ENCODE measurements at places on chromosomes 4 and X.

GRCh38 chr4:68361146-68361589 lies 11.3 kb upstream of the YTHDC1 start:
- DNase-seq: no peak

DNA sequence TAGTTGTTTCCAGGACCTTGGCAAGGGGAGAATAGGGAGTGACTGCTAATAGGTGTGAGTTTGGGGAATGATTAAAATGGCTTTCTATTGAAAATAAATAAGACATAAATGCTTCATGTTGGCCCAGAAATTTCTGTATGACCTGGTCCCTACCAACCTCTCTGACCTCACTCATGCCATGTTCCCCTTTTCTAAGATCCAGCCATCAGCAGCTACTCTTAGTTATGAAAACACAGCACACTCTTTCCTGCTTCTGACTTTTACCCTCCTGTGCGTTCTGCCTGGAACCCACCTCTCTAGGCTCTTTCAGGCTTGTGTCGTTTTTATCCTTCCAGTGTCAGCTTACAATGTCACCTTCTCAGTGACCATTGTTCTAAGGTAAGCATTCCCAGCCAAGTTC lies 14.8 kb upstream of the CXCL5 start:
- DNase-seq: no peak

DNA sequence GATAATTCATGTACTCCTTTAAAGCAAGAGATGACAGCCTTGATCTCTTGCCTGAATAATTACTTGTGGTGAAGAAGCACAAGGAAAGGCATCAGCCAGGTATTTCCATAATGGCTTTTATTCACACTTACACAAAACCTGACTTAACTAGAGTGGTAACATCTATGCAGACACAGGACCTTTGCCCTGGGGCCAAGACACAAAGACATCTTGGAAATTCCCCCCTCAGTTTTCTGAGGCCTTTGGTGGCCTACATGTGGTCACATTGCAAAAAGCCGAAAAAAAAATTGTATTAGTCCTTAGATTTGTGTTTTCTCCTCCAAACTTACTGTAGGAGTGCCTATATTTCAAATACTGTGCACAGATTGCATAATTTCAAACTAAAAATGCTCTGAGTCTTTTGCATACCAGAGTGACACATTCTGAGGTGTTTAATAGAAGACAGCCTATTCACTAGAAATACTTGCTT lies 172.4 kb downstream of the PDGFC start:
- DNase-seq: no peak

- no peak for DNase-seq
Measured at GRCh38 chrX:121655276-121655675, 607.9 kb downstream of the GLUD2 start.

- DNase-seq: no peak
Measured at GRCh38 chr4:165343353-165344191, 16.1 kb downstream of the MSMO1 start.

DNA sequence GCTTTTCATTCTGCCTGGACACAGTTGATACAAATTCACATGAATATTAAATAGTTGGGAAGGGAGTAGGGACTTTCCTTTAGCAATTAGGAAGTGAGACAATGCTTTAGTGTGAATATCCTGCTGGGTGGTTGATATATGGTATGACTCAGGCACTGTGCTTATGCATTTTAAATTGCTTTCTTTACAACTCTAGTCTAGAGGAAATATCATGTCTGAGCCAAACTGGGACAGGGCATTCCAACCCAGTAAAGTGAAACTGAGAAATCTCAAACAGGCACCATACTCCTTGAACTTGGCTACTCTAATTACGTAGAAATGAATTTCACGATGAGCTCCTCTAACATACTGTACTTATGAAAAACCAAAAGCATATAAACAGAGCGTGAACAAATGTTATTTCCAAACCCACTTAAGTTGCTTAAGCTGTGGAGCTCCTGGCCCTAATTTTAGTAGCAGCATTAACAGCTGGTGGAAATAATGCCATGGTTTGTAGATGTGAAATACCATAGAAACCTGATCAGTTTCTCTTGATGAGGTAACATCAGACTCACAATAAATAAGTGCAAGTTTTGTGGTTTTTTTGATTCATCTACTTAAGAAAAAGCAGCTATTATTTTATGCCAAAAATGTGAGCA lies 242.9 kb upstream of the GK2 start:
- DNase-seq: no peak

- DNase-seq: no peak
Measured at GRCh38 chr4:72970756-72971155, 98.8 kb downstream of the COX18 start.

DNA sequence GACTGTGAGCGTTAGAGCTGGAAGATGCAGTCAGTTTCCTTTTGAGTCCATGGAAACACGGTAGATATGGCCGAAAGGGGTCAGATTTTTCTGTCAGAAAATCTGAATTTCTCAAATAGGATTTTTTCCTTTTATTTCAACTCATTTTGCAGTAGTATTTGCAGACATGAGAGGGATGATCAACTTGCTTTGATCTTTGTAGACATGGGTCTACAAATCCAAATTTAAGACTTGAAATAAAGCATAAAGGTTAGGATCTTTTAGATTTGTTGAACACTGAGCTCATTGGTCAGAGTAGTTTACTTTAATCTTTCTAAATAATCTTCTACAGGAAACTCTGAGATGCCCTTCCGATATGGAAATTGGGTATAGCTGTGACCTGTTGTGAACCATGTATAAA lies 44.7 kb downstream of the DOCK11 start:
- no peak for DNase-seq

GRCh38 chr4:1412376-1413203 lies 6.3 kb upstream of the NKX1-1 start:
- no peak for DNase-seq

DNA sequence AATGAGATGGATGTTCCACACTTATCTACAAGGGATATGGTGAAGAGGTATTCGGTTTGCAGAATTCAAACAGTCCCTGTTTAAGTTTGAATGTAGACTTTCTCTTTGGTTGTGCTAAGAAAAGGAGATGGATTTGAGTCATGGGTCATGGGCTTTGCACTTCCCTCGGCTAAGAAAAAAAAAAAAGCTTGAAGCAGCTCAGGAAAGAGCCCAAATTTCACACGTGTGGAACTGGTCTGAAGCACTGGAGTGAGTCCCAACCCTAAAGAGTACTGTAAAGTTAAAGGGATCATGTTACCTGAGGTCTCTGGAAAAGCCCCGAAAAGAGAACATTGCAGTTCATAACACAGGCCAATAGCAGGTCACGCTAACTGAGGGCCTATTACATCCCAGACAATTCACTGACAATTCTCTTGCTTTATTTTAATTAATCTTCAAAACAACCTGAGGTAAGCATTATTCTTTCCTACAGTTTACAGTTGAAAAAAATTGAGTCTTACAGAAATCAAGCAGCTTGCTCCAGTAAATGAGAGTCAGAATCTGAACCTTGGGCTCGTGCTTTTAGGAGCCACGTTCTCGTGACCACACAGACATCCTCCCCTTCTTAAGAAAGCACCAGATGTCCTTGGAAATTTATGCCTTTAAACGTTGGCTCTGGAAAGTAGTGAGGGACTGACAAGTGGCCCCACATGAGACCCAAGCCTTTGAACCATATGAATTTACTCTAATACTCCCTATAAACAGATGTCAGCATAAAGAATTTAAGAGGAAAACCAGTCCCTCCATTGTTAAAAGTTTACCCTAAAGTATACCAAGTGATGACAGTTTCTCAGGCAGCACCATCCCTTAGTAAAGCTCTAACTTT lies 89.3 kb downstream of the MAD2L1 start:
- DNase-seq: no peak

DNA sequence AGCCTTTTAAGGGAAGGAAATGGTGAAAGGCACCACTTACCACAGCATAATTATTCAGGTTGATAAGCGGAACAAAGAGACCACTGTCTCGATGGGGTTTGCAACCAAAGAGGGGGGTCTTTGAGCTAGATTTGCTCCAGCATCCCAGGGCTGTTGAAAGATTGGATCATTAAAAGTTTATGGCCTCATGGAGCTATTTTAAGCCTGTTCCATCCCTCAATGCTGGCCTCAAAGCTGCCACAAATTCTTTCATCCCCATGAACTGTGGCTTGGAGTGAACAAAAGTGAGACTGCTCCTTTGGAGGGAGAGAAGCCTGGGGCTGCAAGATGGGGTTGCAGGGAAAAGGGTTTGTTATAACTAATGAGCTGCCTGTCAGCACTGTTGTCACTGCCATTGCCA lies 209.8 kb downstream of the RTL9 start:
- DNase-seq: no peak

- DNase-seq: no peak
Measured at GRCh38 chr4:36226430-36227227, 17.7 kb downstream of the ARAP2 start.

DNA sequence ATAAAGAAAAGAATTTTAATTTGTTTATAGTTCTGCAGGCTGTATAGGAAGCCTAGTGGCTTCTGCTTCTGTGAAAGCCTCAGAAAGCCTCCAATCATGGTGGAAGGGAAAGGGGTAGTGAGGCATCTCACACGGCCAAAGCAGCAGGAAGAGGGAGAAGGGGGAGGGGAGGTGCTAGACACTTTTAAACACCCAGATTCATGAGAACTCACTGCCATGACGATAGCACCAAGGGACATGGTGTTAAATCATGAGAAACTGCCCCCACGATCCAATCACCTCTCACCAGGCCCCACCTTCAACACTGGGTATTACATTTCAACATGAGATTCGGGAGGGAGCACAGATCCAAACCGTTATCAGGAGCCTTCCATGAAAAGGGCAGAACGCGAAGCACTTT lies 18.1 kb downstream of the SMIM31 start:
- no peak for DNase-seq

DNA sequence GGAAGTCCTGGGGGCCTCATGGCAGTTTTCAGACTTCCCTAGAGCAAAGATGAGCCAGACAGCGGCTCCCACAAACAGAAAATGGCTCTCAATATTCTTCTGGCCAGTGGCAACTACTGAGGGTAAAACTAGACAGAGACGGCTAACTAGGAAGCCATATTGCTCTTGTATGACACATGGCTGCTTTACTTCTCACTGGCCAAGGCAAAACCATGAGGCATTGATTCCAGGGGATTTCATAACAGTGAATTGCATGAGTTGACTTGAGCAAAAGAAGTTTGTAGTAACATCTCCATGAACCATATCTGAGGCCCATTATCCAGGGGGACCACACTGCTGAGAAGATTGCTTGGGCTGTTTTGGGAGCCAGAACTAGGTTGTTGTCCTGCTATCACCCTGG lies 13.7 kb upstream of the TLR8 start:
- no peak for DNase-seq

DNA sequence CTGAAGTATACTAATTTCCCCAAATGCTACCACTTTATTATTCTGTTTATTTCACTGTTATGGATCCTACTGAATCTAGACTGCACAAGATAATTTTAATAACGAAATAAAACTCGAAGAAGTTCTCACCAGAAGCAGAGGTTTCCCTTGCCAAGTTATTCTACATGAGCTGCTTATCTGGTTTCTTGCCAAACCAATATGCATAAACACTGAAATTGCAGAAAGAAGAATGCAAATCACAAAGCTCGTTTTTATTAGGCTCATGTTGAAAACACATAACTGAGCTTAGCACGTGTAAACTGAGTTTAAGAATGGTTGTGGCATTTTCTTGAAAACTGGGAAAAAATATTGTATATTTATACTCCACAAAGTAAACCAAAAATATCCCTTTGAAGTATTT lies 35.9 kb downstream of the GRID2 start:
- DNase-seq: no peak

DNA sequence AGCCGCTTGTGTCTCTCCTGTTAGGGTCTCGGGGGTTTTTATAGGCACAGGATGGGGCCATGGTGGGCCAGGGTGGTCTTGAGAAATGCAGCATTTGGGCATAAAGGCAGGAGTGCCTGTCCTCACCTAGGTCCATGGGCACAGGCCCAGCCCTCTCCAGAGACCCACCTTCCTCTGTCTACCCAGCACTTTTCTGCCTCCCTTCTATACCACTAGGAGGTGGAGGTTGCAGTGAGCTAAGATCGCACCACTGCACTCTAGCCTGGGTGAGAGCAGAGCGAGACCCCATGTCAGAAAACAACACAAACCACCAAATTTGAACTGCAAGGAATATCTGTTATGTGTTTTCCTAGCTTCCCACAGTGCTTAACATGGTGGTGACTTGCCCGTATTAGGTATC lies 38.0 kb downstream of the MOB1B start:
- DNase-seq: no peak

DNA sequence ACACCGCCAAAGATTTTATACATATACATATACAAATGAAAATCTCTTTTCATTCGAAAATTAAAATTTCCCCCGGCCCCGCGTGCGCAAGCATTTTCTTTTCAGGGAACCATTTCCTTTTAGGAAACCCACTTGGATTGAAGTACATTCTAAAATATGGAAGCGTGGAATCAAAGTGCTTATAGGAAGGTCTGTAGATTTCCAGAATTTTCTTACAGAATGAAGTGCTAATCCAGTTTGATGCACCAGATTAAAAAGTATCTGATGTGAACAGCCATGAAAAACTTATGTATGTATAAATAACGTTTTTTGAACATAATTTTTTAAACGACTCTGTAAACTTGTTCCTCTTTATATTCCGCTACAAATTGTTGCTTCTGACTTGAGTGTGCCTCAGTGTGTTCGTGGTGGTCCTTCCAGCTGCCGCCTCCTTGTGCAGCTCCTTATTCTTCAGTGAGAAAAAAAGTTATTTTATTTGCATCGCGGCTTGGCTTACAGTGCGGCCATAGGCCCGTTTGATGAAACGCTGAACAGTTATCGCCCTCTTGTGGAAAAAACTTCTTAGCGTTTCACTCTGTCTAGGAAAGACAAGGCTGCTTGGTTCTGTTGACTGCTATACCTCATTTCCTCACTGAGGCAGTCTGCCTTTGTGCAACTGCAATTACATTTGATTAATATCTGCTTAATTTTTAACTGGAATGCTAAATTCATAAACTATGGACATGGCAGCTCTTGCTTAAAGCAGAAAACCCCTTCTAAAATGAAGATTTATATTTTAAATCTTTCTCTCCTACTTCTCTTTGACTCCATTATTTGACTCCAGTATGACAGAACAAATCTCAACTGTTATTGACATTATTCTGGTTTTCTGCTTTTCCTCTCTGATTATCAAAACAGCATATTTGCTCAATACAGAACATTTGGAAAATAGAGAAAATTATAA lies 4.7 kb upstream of the NKX6-1 start:
- DNase-seq: no peak

- DNase-seq: no peak
Measured at GRCh38 chr4:24605216-24605615, 20.9 kb upstream of the DHX15 start.

DNA sequence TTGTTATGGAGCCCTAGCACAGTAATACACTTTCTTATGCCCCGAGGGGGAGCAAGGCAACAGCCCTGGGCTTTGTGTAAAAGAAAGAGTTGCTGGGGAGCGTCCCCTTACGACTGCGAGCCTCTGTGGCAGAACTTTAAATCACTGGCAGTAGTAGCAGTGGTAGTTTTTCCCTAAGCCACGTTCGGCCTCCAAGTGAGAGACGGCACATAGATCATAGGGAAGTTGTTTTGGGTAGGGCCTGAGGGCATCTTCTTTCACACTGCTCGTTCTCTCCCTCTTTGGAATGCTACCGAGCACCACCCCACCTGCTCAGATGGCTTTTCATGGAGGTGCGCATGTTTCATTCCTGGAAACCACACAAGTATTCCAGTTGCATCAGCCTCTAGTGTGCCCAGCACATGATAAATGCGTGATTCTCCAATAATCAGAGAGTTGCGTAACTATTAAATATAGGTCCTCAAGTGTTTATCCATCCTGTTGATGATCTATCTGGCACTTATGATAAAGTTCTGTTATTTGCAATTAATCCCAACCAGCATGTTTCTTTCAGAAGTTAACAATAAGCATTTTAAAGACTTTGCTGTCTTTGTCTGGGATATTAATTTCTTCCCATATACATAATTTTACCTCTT lies 7.0 kb upstream of the SYNPO2 start:
- DNase-seq: no peak

GRCh38 chr4:5460106-5460801 lies 248.1 kb downstream of the EVC2 start:
- peak; percentile 25 for DNase-seq

Measured in GM12891 (cell line).